ENCODE measurements at places on chromosomes 3 and 15.

DNA sequence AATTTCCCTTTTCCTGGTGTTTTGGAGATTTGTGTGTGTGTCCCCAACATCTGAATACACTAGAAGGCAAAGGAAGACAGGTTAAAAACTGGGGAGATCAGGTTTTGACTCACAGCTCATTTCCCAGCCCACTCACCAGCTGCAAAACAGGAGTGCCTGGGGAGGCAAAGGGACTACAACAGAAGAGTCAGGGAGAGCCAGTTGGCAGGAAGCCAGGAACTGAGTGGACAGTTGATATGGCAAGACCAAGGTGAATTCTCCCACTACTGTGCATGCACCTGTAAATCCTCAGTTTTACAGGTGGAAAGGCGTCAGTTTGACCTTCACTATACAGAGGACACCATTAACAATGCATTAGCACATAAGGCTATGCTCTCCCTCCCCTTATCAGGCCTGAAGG lies 901.5 kb upstream of the SEMA6D start:
- DNase-seq = peak; percentile 47

DNA sequence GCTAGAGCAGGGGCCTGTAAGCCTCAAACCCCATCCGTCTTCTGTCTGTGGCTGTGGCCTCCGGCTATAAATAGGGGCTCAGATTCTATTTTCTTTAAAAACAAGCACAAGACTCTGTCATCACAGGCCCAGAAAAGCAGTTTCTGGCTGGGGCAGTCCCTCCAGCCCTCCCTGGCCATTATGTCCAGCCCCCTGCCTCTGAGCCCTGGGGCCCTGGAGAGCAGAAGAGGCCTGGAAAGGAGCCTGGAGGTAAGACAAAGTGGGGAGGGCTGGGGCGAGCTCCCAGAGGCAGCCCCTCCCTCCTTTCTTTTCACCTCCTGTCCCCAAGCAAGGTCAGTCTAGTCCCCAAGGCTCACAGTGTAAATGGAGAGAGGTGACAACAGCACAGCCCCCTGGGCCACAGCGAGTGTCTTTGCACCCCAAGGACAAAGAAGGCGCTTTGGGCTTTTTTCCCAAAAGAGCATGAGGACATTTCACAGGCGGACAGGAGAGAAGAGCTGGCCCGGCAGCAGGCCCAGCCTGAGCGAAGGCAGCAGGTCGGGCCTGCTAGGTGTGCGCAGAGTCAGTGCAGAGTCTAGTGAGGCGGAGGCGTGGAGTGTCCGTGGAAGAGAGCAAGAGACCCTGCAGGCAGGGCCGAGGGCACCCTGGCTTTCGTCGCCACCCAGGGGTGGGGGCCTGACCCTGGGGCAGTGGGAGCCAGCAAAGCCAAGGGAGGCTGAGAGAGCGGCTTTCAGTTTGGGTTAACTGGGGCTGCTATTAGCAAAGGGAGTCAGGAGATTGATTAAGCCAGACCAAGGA lies 188.3 kb downstream of the TBC1D2B start:
- DNase-seq = no peak

DNA sequence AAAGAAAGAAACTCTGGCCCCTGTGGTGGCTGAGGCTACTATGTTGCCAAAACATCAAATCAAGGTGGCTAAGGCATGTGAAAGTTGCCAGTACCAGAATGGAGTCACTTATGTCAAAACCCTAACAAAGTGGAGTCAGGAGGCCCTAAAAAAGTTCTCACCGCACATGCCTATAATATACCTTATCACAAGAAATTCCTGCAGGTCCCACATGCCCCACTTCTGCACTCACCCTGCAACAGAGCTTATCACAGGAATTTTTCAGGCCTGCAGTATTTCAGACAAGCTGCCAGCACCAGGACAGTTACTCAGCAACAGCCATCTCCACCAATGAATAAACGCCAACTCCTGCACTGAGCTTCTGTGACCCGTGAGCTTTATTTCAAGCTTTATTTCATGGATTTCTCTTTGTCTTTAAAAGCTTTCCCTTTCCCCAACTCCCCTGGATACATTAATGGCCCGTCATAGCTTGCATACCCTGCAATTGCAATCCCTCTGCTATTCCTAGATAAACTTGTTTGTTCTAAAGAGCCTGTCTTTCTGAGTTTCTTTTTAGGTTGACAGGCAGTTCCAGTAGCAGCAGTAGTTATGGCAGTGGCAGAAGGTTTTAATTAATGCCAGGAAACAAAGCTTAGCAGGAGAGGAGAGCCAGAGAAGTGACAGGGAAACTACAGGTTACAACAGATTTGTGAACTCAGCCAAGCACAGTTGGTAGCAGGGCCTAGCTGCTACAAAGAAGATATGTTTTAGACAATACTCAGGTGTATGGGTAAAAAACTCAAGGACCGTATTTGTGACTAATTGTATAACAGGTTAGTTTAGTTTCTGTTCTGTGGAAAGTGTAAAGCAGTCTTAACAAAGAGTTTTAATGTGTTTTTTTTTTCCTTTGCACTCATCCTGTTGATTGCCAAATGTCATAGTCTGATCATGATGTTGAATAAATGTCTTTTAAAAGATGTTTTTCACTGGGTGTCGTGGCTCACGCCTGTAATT lies 15.9 kb upstream of the TMEM42 start:
- DNase-seq = no peak

- no peak for DNase-seq
These were observed 210.1 kb downstream of the CD47 start for GRCh38 chr3:107880702-107881101.

DNA sequence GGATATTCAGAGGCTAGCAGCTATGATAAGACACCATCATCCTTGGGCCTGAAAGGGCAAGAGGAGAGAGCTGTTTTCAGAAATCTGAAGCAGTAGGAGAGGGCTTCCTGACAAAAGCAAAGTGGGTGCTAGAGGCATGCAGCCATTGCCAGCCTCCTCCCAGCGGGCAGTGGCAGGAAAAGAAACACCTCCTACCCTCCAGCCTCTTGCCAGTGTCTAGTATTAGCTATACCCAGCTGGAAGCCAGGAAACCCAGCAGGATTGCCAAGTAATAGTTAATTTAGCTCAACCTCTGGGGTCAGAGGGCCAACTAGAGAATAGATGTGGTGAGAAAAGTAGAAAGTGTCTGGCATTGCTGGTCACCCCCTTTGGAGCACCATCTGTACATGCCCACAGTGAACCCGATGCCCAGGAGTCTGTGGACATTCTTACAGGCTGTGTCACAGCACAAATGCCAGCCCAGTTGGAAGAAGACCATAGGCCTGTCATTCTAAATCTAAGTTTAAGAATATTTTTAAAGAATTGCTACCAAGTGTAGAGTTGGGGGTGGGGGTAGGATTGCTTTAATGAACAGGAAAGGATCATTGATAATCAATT lies 85.3 kb downstream of the HCN4 start:
- DNase-seq = no peak
